NCI-H226 (cell line): ENCODE measurements at places on chromosomes 5 and 9.

- no peak for DNase-seq
Observed at GRCh38 chr5:163789870-163790269, 284.5 kb downstream of the MAT2B start.

DNA sequence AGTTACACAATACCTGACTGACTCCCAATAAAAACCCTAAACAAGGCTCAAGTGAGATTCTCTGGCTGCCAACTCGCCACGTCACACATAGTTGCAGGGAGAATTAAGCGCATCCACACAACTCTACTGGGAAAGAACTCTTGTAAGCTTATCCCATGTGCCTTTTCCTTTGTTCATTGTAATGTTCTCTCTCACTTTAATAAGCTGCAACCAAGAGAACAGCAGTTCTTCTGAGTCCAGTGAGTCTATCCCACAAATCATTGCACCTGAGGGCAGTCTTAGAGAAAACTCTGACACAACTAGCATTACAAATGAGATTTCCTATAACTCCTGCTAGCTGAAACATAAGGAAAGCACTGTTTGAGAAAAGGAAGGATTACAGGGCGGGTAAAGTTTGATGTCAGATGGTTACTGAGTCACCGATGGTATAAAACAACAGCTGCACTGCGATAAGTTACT lies 27.4 kb downstream of the CENPK start:
- no peak for DNase-seq

- no peak for DNase-seq
Observed at GRCh38 chr5:94754824-94755223, 136.4 kb downstream of the SLF1 start.

- peak; percentile 51 for DNase-seq
Observed at GRCh38 chr9:87071473-87071872, 124.2 kb upstream of the GAS1 start.

DNA sequence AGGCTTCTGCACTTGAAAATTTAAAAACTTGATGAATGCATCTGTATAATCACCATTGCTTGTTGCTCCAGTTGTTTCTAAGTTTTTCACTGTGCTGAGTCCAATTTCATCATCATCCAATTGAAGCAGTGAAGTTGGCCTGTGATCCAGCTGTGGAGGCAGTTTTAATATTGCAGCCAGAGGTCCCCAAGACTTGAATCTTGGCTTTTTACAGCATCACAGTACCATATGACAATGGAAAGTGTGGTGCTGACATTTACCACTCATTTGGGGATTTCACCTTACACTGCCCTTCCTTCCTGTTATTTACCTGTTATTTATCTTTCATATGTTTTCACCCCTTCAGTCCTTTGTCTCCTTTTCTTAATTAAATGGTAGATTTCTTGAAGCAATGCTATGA lies 76.2 kb upstream of the SPIN1 start:
- no peak for DNase-seq

DNA sequence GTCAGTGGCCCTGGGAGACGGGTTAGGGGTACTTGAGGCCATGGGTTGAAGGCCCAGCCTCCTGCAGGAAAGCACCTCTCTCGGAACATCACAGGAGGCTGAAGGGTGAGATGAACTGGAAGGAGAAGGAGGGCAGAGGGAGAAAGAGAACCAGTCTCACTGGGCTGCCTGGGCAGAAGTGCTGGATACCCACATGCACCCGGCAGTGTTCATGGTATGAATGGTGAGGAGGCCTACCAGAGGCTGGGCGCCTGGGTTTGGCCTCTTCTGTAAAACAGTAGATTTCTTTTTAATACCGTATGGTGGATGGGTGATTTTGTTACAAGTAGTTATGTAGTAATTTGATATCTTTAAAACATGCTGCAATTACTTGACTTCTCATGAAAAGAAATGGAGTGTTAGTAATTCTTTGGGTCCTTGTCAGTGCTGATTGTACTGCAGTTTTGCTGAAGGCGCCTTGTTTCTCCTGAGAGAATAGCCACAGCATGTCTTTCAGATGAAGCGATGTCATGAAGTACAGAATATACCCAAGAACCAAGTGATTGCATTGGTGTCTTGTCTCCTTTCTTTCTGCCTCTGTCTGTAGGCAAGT lies 258.6 kb downstream of the FANCC start:
- DNase-seq, result no peak

GRCh38 chr9:110538647-110539041 lies 40.9 kb downstream of the SVEP1 start:
- no peak for DNase-seq

DNA sequence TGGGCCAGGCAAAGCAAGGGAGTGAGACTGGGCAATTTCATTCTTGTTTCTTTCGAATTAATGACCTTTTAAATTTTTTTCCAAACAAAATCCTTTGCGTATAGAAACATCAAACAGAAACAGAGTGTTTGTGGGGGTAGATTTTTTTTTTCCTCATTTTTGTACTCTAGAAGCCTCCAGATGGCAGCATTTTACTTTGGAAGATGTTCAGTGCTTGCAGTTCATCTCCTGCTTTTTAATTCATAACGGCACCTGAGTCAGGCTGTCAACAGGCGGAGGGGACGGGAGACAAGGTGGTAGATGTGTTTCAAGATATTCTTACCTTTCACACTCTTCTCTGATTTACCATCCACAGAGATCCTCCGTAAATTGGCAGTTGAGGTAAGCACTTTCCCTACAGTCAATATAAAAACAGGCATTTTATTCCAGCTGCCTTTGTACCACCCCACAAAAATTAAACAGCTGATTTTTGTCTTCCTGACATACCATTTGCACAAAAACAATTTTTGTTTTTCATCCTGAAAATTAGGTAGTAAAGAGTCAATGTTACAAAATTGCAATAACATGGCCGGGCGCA lies 99.5 kb upstream of the FBXL17 start:
- peak; percentile 14 for DNase-seq

- no peak for DNase-seq
Observed at GRCh38 chr9:95780121-95780520, 95.4 kb upstream of the ERCC6L2 start.

DNA sequence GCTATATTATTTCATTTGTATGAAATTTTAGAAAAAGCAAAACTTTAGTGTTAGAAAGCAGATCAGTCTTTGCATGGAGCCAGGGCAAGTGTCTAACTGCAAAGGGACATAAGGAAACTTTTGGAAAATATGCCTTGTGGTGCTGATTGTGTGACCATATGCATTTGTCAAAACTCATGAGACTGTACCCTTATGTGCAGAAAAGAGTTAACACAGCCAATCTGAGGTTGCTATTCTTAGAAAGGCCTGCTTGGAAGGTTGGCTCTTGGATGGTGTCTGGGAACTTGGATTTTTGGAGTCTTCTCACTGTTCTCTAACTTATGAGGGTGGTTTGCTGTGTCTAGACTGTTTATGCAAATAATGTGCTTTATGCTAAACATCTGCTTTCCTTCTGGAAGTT lies 76.6 kb downstream of the SNX18 start:
- DNase-seq, result no peak

- peak; percentile 77 for DNase-seq
Observed at GRCh38 chr5:157506981-157507780, 47.2 kb downstream of the NIPAL4 start.

DNA sequence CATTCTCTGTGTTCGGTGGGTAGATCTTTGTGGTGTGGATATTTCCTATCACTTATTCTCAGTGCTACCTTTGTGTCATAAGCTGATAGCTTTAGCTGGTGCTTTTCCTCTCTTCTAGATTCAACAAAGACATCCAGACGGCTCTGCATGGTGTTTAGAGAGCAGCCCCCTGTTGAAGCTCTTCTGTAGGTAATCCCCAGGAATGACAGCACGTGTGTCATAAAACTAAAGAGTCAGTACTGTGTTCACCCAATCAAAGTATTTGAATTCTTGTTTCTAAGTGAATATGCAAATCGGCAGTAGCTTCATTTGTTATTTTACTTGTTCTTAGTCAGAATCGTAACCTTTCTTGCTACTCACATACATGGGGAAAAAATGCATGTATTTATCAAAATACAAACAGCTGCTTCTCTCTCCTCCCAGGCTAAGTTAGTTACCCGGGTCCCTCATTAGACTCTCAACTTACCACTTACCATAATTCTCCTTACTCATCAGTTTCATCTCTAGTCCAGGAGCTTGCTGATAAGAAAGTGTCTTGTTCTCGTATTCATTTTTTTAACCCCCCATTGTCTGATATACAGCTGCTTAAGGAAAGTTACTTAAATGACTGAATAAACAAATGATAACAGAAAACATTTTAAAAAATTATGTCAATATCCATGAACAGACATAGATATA lies 1696.0 kb upstream of the WWC1 start:
- no peak for DNase-seq

- DNase-seq, result peak; percentile 61
Observed at GRCh38 chr9:16964228-16964627, 93.8 kb upstream of the BNC2 start.

DNA sequence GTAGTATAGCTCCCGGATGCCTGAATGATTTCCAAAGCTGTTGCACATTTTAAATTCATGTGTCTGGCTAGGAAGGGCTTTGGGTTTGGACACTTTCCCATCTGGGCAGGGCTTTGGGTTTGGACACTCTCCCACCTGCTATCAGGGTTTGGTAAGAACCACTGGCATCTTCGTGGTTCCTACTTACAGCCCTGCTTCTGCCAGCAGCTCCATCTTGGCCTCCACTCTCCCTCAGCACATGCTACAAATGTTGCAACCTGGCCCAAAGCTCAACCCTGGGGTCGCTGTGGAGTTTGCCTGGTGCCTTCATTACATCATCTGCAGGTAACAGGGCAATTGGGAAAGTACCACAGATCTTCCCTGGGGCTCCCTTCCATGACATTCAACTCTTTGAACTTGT lies 3.5 kb downstream of the TMCO6 start:
- peak; percentile 64 for DNase-seq

- DNase-seq, result no peak
Observed at GRCh38 chr9:37620396-37620795, 28.0 kb upstream of the TOMM5 start.

DNA sequence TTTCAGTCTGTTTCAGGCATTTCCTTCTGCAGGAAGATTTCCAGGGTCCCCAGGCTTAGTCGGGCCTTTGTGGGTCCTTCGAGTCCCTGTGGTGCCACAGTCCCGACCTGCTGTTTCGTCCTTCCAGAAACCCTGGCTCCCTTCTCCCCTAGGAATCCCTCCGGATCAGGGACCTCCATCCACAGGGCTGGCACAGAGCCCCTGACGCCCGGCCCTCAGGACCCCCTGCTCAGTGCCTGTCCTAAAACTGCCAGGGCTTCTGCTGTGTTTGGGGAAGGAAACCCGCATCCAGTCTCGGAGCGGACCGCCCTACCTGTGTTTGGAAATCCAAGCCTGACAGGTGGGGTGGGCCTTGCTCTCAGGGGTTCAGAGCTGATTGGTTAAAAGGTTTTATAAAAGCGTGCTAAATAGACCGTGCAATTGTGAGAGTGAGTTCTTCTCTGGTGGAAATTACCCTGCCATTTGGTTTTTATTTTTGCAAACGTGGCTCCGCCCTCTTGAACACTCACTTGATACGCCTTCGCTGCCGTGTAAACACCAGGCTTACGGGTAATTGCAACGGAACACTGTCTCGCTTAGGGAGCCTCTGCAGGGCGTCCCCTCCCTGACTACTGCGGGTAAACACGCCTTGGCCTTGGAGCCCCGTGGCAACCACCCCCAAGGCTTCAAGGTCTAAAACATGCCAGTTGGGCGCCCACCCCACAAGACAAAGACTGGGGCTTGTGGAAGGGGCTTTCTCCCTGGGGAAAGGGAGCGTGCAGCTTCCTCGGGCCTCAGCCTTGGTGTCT lies 121.2 kb downstream of the PHF2 start:
- DNase-seq, result no peak

DNA sequence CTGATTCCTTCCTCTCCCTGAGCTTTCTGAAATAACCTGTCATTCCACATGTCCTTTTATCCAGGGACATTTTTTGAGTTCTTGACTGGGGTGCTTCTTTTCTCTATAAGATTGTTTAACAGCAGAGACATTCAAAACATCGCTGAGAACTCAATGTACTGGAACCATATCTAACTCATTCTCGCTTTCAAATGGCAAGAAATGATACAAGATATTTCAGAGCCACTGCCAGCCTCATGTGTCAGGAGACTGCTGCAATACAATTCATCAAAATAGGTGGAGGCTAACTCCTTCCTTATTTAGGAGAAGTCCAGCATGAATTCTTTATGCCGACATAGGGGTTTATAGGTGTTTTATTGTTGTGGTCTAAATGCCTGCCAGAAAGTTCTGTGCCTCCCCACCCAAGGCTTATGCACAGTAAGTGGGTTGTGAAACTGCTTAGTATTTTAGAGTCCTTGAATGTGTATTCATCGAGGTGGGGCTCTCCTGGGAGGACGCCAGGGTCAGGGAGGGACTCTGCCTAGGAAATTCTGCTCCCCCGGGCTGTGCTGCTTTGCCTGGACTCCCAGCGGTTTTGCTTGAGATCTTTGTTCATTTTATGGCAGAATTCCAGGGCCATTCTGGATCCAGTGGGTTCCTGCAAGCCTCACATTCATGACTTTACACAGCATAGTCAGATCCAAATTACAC lies 53.9 kb downstream of the ZNF474 start:
- DNase-seq, result peak; percentile 97

- no peak for DNase-seq
Observed at GRCh38 chr9:69582018-69582417, 90.2 kb downstream of the APBA1 start.

DNA sequence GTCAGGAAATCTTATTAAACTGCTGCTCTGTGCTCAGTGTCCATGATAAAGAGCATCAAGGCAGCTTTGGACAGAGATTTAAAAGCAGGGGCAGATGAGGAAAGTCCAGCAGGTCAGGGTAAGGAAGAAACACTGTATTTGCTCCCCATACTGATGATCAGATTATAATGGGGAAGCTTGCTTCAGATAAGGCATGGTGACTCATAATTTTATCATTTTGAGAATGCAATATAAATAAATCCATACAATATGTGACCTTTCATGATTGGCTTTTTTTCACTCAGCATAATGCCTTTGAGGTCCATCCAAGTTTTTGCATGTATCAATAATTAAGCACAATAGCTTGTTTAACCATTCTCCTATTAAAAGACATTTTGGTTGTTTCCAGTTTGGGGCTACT lies 48.1 kb upstream of the LHFPL2 start:
- no peak for DNase-seq

DNA sequence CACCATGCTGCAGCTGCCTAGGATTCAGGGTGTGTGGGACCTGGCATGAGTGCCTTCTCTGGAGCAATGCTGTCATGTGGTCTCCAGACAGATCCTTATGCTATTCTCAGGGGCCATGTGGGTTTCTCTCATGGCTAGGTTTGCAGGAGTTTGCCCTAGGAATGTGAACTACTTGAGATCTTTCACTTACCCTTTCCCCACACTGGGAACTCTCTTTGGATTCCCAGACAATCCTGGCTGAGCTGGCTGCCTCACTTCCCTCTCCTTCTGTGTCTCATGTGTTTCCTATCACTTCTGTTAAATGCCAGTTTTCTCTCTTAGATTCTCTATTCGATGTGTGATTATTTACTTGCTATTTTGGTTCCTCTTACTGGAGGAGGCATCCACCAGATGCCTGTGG lies 270.2 kb upstream of the RASA1 start:
- no peak for DNase-seq

GRCh38 chr9:113205432-113205831 lies 15.6 kb downstream of the FKBP15 start:
- no peak for DNase-seq

DNA sequence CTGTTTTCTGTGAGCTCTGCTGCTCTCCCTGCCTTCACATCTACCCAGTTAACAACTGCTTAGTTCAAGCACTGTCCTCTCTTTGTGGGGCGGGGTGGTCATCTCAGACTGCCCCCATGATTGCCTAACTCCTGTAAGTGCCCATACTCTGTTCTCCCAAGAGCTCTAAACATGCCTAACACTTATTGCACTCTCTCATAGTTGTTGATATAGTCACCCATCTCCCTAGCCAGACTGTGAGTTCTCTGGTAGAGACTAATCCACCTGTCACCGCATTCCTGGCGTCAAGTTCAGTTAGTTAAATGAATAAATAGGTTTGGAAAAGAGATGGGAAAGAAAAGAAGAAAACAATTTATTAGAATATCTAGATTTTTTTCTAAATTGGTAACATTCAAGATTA lies 18.3 kb upstream of the MUSK start:
- peak; percentile 62 for DNase-seq
